ENCODE measurements at places on chromosomes 7 and 10.

GRCh38 chr10:5291501-5292195 lies 73.1 kb upstream of the UCN3 start:
- peak; percentile 89 for DNase-seq

DNA sequence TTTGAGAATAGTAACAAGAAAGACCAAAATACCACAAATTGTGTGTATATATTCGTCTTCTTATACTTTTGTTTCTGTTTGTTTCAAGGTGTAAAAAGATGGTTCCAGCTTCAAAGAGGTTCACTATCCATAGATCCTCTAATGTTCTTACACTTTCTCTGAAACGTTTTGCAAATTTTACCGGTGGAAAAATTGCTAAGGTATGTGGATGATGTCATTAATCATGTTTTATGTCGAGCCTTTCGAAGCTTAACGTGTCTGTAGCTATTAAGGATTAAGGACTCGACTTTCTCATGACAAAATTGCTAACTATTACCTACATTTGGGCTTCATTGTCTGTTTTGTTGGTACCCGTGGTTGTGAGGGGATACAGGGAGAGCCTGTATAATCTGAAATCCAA lies 112.8 kb downstream of the ANKRD61 start:
- DNase-seq, result no peak

DNA sequence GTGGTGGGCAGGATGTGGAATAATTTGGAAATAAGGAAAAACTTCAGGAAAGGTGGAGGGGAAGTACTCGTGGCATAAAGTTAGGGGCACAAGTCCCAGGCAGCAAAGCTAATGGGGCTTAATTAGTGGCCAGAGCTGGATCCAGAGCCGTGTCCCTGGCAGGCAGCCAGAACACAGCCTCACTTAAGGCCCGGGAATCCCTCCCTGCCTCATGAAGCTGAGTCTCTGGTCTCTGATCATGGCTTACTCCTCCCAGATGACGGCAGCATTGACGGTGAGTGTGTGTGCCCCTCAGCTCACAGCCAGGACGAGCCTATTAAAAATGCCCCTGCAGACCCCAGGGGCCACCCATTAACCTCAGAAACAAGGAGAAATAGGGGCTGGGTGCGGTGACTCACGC lies 48.2 kb upstream of the NPTX2 start:
- DNase-seq, result no peak

- DNase-seq, result peak; percentile 67
Observed at GRCh38 chr10:34547291-34547690, 267.8 kb downstream of the PARD3 start.

GRCh38 chr7:133873631-133874030 lies 253.5 kb upstream of the LRGUK start:
- DNase-seq, result no peak

GRCh38 chr10:119319161-119319919 lies 112.0 kb downstream of the GRK5 start:
- no peak for DNase-seq

DNA sequence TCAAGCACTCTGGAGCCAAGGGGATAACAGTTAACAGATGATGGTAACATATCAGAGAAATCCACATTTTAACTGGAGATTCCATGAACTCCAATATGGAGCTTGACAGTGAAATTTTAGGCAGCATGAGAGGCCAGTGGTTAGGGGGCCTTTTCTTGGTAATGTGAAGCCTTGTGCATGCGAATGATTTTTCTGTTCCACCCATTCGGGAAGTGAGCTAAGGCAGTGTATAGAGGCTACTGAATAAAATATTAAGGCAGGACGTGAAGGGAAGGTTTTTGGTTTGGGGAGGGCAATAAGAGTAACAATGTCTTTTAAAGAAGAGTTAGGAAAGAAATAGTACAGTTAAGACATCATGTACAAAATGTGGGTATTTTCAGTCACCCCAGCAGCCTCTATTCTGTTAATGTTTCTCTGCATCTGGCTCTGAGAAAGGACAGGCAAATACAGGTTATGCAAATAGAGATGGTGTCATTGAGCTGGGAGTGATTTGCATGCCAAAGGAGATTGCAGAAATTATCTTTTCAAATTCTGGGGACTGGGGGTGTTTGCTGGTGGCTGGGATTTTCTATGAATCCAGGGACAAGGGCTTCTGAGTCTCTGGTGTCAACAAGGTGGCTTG lies 6.8 kb upstream of the TAS2R60 start:
- DNase-seq, result no peak

DNA sequence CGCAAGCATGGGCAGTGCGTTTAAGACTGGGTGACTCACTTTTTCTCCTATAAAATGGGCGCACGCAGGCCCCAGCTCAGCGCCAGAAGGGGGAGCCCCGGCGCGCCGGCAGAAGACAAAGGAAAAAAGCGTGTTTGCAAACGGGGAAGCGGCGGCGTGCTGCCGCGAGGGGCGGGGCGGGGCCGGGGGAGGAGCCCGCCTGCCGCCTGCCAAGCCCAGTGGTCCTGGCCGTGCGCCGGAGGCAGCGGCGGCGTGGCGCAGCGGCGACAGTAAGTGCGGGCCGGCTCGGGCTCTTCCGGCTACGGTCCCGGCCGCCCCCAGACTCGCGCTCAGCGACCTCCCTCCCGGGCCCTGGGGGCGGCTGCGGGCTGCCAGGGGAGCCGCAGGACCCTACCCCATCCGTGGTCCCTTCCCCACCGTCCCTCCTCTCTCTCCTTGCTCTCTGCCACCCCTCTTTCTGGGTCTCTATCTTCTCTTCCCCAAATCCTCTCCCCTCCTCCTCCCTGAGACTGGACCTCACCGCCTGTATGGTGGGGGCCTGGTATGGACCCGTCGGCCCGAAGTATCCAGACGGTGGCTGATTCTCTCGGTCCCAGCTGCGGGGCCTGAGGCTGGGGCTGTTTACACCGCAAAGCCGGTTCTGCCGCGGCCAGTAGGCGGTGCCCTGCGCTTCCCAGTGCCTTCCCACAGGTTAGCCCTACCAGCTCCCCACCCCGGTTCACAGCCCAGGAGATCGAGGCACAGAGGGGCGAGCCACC lies at the start of gene SLC29A3:
SLC29A3 (plus strand) TSS at position 218 of the 758 bp plus-strand sequence; CDS start at position 269, 51 bp downstream.
- peak; percentile 78 for DNase-seq

DNA sequence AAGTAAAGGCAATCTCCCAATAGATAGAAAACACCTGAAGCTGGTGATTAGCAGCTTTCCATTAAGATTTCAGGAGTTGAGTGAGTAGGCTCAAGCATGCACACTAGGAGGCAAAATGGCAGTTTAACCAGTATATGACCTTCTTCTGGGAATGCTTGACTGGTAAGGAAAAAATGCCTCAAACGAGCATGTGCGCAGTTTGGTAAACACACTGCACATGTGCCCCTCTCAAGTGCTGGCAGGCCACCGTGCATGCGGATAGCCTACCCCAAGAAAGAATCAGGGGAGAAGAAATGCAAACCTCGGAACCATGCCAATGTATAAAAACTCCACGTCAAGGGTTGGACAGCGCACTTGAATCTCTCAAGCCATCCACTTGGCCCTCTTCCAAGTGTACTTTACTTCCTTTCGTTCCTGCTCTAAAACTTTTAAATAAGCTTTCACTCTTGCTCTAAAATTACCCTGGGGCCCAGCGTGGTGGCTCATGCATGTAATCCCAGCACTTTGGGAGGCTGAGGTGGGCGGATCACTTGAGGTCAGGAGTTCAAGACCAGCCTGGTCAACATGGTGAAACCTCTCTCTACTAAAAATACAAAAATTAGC lies 98.8 kb upstream of the CDK1 start:
- DNase-seq, result no peak

- no peak for DNase-seq
Observed at GRCh38 chr7:55490099-55490498, 82.2 kb downstream of the VOPP1 start.

DNA sequence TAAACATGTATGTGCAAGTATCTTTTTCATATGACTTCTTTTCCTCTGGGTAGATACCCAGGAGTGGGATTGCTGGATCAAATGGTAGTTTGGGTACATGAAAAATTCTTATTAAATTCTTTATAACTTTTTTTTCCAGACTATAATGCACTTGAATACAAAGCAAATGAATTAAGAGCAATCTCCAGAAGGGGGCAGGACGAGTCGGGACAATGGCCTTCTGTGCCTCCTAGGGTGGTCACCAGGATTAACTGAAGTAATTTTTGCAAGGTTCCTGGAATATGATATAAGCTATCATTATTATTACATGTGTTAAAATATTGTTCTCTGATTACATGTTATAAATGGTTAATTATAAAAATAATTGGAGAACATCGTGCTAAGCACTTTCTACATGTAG lies 127.2 kb downstream of the PPP1R17 start:
- peak; percentile 26 for DNase-seq

DNA sequence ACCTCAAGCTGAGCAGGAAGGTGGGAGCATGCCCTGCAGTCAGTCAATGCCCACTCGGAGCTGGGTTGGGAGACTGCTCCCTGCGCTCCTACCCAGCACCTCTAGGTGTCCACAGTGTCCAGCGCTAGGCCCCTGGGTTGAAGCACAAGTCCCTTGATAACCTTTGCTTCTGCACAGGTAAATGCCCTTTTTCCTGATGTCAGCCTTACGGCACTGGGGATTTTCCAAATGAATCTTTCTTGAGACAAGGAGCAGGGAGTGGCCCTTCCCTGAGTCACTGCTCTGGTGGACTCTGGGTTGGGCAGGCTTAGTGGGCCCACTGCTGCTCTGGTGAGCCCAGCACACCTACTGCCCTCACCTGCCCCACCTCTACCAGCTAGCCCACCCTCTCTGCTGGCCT lies 61.9 kb upstream of the OPN4 start:
- DNase-seq, result no peak

- DNase-seq, result no peak
Observed at GRCh38 chr7:76008156-76008687, 13.8 kb upstream of the TMEM120A start.

- DNase-seq, result no peak
Observed at GRCh38 chr7:1544896-1545416, 11.0 kb downstream of the TMEM184A start.
